Breast epithelium (tissue), 4 donors: ENCODE measurements at places on chromosomes 2 and 18.

DNA sequence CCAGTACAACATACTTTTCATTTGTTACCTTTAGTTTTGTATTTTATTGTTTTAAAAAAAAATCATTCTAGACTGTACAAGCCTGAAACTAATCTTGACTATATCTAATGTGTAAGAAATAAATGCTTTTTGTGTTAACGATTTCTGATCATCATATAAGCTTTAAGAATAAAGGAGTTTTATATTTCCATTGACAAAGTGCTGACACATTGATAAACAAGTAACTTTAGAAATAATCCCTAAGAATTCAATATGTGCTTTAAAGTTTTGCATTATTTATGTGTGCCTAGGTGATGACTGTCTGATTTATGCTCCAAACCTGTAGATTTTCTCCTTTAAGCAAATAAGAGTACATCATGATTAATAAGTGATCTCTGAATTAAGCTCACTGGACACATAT is 247.2 kb upstream of the BOD1L2 start:
- no peaks in the 10 kb centered on the region for H3K36me3 ChIP-seq
- H3K4me3 ChIP-seq = no peak overlapping the region
- no peaks in the 10 kb centered on the region for H3K4me1 ChIP-seq
- H3K27me3 ChIP-seq = no peaks in the 10 kb centered on the region
- no peak overlapping the region for H3K27ac ChIP-seq

GRCh38 chr2:210460322-210461227 is 16.0 kb downstream of the LANCL1 start:
- no peaks in the 10 kb centered on the region for H3K27me3 ChIP-seq
- no peak overlapping the region for H3K4me3 ChIP-seq
- no peak overlapping the region for H3K27ac ChIP-seq
- no peaks in the 10 kb centered on the region for H3K36me3 ChIP-seq
- no peaks in the 10 kb centered on the region for H3K4me1 ChIP-seq
- no peak for DNase-seq

DNA sequence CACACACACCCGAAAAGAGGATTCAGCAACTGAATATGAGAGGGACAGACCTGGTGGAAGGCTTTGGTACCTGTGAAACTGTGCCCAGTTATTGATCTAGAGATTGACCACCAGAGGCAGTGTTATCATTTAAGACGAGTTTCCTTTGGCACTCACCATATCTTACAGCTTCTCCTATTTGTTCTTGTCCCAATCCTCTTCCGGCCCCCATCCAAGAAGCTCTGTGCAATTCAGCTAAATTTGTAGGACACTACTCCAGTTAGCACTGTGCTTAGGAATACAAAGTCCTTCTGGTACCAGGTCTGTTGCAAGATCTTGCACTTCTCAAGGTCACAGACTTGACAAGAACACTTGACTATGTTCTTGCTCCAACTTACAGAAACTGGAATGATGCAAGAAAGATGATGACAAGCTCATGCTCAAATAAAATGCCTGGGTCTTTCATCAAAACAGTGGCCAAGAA is 177.7 kb downstream of the TMEM247 start:
- no peaks in the 10 kb centered on the region for H3K4me1 ChIP-seq
- H3K36me3 ChIP-seq = no peaks in the 10 kb centered on the region
- peak; percentile 48 for DNase-seq
- peak overlapping the region; percentile 43 for H3K27ac ChIP-seq
- no peak overlapping the region for H3K4me3 ChIP-seq
- no peaks in the 10 kb centered on the region for H3K27me3 ChIP-seq

DNA sequence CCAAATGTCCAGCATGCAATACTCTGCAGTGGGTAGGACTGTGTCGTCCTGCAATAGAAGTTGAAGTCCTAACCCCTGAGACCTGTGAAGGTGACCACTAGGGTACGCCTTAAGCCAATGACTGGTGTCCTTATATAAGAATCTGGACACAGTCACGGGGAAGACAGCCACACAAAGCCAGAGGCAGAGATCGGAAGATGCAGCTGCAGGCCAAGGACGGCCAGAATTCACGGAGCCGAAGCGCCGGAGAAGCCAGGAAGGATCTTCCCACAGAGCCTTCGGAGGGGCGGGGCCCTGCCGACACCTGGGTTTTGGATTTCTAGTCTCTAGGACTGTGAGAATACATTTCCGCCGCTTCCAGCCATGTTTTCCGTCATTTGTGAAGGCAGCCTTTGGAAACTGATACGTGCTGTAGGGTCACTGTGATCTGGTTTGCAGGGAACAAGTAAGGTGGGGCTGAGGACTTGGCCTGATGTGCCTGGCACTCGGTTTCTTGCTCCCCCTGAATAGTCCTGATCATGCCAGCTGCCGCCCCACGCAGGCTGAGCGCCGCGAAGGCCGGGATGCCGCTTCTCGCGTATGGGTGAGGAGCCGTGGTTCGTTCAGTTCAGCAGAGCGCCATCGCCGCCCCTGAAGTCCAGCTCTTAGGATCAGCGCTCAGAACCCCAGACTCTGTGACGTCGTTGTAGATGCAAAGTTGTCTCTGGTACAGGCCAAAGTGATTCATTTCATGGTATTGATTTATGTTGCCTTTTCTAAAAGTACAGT is 38.7 kb downstream of the PTGR3 start:
- no peaks in the 10 kb centered on the region for H3K27me3 ChIP-seq
- no peaks in the 10 kb centered on the region for H3K4me1 ChIP-seq
- H3K36me3 ChIP-seq = no peaks in the 10 kb centered on the region
- H3K4me3 ChIP-seq = no peak overlapping the region
- no peak for DNase-seq
- peak overlapping the region; percentile 75 for H3K27ac ChIP-seq
